ENCODE measurements at places on chromosomes 7 and 10.

GRCh38 chr7:150325110-150325611 lies 1.8 kb upstream of the ACTR3C start:
- no peak for DNase-seq

DNA sequence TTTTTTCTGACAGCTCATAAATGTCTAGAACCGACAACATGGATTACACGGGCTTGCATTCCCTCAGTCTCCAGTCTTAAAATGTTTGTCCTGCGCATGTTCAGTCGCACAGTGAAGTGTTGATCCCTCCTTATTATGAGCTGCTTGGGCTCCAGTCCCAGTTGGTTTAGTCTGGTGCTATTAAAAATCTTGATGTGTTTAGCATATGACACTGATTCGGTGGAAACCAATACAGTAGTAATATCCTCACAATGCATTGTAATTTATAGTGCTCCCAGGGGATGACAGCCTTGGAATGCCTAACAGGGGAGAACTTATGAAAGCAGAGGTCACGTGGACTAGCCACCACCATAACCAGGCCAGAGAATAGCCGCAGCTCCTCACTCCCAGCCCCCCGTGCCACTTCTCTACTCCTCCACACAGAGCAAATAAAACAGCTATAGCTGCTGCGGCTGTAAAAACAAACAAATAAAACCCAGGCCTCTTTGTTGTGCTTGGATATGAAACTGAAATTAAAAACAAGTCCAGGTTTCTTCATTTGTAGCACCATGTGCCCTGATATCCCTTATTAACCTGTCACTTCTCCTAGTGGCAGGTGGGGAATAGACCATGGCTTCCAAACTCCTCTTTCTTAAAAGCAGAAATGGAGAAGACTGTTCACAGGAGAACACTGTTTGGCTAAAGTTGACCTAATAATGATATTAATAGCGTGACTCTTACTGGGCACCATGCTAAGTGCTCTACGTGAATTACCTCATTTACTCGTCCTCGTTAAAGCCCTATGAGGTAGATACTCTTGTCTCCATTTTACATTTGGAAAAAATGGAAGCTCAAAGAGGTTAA lies 7.7 kb downstream of the DPCD start:
- DNase-seq = no peak

- no peak for DNase-seq
Measured at GRCh38 chr7:33941418-33941817, 36.1 kb downstream of the BMPER start.

DNA sequence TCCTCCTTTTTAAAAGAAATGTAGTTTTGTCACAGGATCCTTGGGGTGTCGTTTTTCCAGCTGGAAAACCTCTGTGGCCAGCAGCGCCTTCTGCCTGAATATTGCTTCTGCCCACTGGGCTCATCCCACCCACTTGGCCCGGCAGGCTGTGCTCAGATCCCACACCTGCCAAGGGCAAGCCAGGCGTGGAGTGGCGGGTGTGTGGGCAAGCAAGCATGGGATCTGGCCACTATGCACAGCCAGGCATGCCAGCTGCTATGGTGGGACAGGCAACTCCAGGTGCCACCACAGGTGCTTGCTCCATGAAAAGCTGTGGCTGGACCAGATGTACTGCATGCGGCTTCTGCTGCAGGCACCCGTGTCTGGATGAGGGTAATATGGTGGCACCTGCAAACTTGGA lies 31.2 kb upstream of the INPP5F start:
- no peak for DNase-seq

GRCh38 chr7:114130866-114131265 lies 212.1 kb upstream of the PPP1R3A start:
- DNase-seq = no peak

DNA sequence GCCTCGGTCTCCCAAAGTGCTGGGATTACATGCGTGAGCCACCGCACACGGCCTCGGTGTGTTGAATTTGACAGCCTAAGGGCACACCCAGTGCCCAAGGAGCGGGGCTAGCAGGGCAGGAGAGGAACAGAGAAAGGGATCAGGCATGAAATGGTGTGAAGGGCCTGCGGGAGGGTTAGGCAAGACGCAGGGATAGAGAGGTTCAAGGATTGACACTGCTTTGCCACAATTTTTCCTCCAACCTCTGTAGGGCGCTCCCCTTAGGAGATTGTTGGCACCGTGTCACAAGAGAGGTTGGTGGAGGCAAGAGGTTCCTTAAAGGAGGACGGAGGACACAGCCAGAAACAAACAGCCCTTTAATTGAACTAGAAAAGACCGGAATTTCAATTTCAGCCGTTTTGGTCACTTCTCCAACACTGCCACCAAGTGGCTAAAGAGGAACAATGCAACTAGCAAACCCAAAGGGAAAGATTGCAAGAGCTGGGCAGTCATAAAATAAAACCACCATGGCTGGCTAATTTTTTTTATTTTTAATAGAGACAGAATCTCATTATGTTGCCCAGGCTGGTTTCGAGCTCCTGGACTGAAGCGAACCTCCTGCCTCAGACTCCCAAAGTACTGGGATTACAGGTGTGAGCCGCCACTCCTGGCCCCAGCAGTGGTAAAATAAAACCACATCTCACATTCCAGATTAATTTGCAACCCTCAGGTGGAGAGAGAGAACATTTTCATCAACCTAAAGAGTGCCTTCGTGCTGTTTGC lies 6.9 kb upstream of the CREB3L2 start:
- no peak for DNase-seq

DNA sequence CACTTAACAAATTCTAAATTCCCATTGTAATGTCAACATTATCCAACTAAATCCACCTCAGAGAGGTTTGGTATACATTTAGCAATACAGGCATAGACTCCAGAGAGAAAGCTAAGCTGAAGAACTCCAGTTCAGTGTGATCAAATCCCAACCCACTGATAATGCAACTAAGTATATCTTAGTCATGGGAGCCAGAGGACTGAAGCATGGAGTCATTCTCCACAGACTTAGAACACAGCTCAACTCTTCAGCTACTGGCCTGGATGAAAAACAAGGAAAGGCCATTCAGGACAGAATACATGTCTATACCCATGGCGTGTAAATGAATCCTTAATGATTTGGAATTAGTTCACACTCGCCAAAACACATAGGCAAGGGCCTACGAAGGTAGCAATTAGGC lies 27.9 kb downstream of the NOC3L start:
- no peak for DNase-seq

DNA sequence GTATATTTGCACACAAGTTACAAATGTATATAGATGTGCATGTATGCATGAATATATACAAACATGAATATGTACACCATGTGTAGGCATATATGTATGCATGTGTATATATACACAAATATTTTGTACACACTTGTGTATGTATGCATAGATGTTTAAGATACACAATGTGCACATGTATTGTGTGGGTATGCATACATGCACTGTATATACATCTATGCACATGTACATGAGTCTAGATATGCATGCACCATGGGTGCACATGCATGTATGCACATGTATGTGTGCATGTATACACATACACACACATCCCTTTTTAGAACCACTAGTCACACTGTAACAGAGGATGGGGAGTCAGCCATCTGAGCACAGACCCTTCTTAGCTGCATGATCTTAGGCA lies 249.4 kb downstream of the COBL start:
- DNase-seq = no peak

DNA sequence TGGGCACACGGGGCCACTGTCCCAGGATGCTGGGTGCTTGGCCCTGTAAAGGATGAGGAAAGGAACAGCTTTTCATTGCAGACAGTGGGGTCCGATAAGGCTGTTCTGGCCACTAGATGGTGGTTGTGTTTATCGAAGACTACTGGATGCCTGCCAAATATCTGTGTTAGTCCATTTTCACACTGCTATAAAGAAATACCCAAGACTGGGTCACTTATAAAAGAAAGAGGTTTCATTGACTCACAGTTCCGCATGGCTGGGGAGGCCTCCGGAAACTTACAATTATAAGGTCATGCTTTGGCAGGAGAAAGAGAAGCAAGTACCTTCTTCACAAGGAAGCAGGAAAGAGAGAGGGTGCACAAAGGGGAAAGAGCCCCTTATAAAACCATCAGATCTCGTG lies 32.2 kb upstream of the GARS1 start:
- no peak for DNase-seq
